ENCODE measurements at places on chromosomes 4 and X. TPM values are rescaled to one million over a fixed set of nuclear protein-coding genes. Genes with fewer than 3 reads are reported as not detected.

Gene CXCL6
- not detected for total RNA-seq

Gene RAI2
- total RNA-seq, result 3.8 TPM

Gene TBX22
- total RNA-seq, result 1.3 TPM

Gene ADAMTS3
- 11.3 TPM for total RNA-seq

Gene PRR32
- total RNA-seq, result 0.60 TPM

Gene PCDH11X
- 23.6 TPM for total RNA-seq

Gene ZNF182
- total RNA-seq, result 13.0 TPM

Gene ARAP2
- total RNA-seq, result 8.7 TPM

Gene CHRDL1
- 36.6 TPM for total RNA-seq

Gene NPNT
- 55.7 TPM for total RNA-seq

Gene PRRG1
- total RNA-seq, result 17.5 TPM

Gene UBE2A
- total RNA-seq, result 50.6 TPM

Gene REPS2
- total RNA-seq, result 18.8 TPM

Gene PARM1
- total RNA-seq, result 47.4 TPM

Gene RTL9
- 1.2 TPM for total RNA-seq

Gene MTMR8
- total RNA-seq, result 9.2 TPM

Gene USP51
- total RNA-seq, result 9.1 TPM

Gene GYG2
- 10.5 TPM for total RNA-seq

Gene QDPR
- total RNA-seq, result 139 TPM

Gene NUP54
- total RNA-seq, result 102 TPM

Gene ARHGAP36
- total RNA-seq, result 2.4 TPM

Gene PCDH10
- 19.4 TPM for total RNA-seq

Gene FAM114A1
- 126 TPM for total RNA-seq

Gene CT45A5
- not detected for total RNA-seq

Gene RIBC1
- total RNA-seq, result 1.8 TPM

Gene UCP1
- total RNA-seq, result 0.33 TPM

Gene IGSF1
- total RNA-seq, result 8.0 TPM

Gene TRMT2B
- 14.6 TPM for total RNA-seq

Gene AFM
- not detected for total RNA-seq

Gene FABP2
- total RNA-seq, result not detected

Gene GPR119
- total RNA-seq, result not detected

Gene MAGEA2
- total RNA-seq, result not detected

Gene EMCN
- total RNA-seq, result 29.1 TPM

Gene GPRASP1
- total RNA-seq, result 33.8 TPM

Gene BLOC1S4
- total RNA-seq, result 11.9 TPM

Gene ENPP6
- 19.3 TPM for total RNA-seq

Gene CYSLTR1
- total RNA-seq, result 5.2 TPM

Gene PABPC4L
- total RNA-seq, result 8.8 TPM

Gene TMEM255A
- 3.4 TPM for total RNA-seq
